ENCODE measurements at places on chromosomes 6 and 20.
A peak's percentile ranks its signal among the peaks of the same experiment; 100 is the strongest.

GRCh38 chr6:24323632-24324337, 34.1 kb downstream of the DCDC2 start:
- no peak for DNase-seq

DNA sequence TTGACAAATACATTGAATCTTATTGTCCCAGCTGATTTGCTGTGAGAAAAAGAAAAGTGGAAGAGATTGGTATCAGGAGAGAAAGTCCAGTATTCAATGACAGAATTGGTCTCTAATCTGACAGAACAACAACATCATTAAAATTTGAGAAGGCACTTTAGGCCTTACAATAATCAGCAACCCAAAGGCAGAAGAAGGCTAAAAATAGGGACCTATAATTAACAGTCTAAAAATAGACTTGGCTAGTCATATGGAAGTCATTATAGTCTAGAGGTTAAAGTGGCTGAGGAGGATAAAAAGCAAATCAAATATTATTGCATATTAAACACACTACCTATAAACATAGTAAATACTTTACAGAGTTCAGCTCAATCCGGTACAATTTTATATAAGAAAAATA, 393.6 kb upstream of the JAG1 start:
- DNase-seq: no peak

DNA sequence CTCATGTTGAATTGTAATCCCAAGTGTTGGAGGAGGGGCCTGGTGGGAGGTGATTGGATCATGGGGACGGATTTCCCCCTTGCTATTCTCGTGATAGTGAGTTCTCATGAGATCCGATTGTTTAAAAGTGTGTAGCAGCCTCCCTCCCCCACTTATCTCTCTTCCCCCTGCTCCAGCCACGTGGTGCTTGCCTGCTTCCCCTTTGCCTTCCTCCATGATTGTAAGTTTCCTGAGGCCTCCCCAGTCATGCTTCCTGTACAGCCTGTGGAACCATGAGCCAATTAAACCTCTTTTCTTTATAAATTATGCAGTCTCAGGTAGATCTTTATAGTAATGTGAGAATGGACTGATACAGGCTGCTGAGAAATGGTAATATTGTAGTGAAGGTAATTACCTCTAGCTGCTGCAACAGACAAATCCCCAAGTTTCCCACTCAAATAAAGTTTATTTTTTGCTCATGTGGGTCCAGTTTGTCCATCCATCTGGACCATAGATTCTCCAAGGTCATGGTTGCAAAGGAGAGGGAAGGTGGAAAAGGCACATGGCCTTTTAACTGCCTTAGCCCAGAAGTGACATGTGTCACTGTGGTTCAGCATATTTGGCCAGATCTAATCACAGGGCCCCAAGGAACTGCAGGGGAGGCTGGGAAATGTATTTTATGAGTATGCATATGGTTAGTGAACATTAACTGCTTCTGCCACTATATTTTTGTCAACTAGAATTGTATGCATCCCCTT, 89.2 kb downstream of the TRMT11 start:
- no peak for DNase-seq

DNA sequence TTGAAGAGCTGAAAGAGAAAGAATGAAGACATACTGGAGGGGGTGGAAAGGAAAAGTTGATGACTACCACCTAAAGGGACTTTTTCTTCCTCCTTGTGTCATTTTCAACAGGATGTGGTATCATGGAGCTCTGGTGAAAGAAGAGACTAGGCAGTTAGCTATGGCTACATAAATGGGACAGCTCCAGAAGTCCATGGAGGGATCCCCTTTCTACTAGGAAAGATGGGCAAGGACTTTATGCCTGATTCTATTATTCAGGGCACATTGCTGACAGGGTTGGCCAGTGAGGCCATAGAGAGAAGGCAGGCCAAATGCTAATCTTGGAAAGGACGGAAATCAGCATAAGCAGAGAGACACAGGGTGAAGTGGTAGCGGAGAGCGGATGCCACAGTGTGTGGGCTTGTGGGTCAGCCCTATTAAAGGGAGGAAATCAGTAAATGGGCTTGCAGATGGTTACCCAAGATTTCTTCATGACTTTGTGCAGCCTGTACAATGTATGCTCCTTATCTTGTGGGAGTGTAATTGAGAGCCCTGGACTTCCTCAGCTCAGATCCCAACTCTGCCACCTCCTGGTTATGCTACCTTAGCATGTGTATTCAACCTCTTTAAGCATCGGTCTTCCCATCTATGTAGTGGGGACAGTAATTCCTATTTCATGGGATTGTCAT, 77.4 kb upstream of the TMEM170B start:
- DNase-seq: no peak

DNA sequence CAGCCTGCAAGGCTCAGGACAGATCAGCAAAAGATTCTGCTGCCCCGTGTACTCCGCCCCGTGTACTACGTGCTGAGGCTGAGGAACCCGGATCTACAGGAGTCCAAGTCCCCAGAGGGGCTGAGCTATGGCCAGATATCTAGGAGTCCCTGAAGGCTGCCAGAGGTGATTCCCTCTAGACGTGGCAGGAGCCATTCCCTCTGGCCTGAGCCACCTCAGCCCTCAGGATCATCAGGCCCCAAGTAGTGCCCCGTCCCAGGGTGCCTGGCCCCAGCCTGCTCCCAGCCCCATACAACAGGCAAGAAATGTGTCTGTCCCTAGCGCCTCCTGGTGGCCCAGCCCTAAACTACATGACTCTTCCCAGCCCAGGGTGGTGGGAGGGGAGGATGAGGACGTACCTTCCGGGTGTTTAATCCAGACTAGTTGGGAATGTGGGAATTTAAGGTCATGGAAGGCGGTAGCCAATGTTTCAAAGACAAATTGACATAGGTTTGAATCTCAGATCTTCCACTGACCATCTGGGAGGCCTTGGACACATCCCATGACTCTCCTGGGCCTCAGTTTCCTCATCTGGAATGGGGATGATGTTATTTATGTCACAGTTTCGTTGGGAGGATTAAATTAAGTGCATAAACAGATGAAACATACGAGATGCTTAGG, 49.4 kb upstream of the PTPN1 start:
- DNase-seq: peak; percentile 64

DNA sequence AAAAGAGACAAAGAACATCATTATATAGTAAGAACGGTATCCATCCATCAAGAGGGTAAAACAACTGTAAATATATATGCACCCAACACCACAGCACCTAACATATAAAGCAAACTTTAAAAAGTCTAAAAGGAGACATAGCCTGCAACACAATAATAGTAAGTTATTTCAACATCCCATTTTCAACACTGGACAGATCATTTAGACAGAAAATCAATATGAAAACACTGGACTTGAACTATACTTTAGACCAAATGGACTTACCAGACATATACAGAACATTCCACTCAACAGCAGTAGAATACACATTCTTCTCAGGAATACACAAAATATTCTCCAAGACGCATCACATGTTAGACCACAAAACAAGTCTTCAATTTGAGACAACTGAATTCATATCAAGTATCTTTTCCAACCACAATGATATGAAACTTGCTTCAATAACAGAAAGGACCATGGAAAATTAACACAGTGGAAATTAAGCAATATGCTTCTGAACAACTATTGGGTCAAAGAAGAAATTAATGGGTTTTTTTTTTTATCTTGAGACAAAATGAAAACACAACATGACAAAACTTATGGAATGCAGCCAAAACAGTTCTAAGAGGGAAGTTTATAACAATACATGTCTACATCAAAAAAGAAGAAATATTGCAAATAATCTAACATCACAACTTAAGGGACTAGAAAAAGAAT, 23.9 kb upstream of the ASF1A start:
- DNase-seq: no peak

- peak; percentile 12 for DNase-seq
Measured at GRCh38 chr6:79671600-79672266, 40.6 kb downstream of the SH3BGRL2 start.

GRCh38 chr6:52671676-52672075, 763 bp downstream of the TMEM14A start:
- DNase-seq: no peak

DNA sequence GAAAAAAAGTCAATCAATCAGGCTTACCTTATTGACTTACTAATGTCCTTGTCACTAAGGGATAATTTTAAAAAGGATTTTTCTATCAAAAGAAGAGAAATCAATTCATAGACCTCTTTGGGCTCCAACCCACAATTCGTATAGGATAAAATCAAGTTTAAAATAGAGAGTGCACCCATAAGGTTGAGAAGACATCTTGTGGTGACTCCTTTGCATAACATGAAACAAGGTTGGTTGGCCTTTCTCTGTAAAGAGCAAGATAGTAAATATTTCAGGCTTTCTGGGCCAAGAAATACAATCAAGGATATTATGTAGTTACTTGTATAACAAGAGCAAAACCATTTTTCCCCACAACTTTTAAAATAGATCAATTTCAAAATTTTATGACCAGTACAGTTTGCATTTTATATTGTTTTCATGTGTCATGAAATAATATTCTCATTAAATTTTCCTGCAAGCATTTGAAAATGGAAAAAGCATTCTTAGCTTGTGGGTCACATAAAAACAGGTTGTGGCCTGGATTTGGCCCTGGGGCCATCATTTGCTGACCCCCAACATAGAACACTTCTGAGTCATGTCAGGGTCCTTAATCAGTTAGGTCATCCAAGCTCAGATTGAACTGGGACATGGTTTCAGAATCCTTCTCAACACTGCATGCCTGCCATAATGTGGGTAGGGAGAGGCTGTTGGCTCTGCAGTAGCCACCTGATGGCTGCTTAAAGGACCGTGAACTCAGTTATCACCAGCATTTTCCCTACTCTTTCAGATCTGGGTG, 76.7 kb downstream of the MYB start:
- no peak for DNase-seq

- DNase-seq: no peak
Measured at GRCh38 chr6:150753371-150754064, 112.0 kb upstream of the MTHFD1L start.

DNA sequence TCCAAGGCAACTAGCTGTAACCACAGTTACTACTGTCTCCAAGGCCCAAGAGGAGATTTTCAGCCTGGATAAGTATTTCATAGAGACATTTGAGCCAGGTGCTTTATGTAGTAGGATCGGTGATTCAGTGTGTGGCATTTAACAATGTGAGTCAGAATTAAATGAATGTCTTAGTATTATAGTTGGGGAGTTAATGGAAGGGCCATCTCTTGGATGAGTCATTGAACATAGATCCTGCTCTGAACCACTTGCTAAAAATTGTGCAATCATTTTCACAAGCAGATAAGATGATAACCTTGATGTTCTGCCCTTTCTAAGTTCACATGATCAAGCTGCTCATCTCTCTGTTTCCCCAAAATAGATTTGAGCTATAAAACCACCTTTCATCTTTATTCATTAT, 668.9 kb upstream of the CITED2 start:
- DNase-seq: peak; percentile 1

GRCh38 chr6:81088145-81088544, 664.3 kb downstream of the TENT5A start:
- no peak for DNase-seq

DNA sequence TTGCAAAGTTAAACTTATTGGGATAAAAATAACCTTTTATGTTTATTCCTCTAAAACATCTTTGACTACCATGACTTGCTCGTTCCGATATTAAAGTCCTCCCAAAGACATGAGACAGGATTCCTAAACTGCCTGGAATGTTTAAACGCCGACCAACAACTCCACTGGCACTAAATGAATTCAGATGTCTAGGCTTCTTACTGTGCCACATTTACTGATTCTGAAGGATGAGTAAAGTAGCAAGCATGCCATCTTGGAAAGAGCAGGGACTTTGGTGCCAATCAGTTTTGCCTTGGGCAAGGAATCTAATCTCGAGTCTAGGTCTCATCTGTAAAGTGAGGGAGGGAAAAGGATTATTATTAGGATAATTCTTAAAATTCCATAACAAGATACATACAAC, 25.3 kb downstream of the MBOAT1 start:
- DNase-seq: no peak

DNA sequence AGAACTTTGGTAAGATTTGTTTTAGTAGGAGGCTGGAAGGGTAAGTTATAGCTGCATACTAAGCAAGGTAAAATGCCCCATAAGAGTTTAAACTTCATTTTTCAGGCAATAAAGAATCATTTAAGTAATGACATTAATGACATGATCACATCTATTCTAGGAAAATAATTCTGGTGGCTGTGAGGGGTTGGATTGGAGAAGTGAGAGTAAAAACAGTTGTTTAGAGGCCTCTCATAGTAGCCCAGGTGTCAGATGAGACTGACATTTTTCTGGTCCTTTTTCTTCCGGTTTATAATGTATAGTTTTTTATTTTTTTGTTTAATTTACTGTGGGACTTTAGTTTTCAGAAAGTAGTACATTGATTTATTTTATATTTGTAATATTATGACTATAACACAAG, 40.8 kb downstream of the ITCH start:
- DNase-seq: no peak

- DNase-seq: no peak
Measured at GRCh38 chr6:11121851-11122250, 10.3 kb upstream of the ERVFRD-1 start.

GRCh38 chr20:19308146-19308545, 95.7 kb downstream of the SLC24A3 start:
- no peak for DNase-seq

DNA sequence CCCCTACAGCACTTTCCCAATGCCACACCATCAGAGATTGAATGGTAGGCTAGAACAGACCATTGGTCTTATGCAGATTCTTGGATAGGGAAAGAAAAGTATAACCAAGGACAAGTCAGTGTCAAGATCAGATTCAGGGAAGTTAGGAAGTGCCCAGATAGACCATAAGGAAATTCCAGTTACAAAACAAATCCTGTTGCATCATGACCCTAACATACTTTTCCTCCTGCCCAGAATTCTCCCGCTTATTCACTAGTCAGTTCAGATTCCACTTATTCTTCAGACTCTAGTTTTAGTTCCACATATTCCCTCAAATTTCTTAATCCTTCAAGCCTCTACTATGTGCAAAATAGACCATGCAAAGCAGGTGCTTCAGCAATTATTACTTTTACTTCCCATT, 20.7 kb downstream of the METTL24 start:
- DNase-seq: no peak

- DNase-seq: no peak
Measured at GRCh38 chr6:26743157-26743821, 83.7 kb upstream of the ZNF322 start.

GRCh38 chr6:122652431-122652830, 42.2 kb downstream of the PKIB start:
- no peak for DNase-seq

DNA sequence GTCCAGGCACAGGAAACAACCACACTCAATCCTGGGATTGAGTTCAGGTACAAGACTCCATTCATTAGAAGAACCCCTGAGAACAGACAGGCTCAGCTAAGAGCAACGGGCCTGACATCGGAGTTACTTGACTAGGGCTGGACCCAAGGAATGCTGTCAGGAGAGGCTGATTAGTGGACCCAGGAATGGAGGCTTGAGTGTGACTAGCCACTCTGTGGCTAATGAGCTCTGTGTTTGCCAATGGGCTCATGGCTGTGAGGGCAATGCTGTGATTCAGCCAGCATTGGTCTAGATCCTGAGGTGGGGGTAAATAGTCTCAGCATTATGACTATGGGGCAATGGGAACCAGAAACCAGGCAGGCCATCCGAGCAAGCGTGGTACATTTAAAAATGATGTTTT, 71.8 kb downstream of the RIOK1 start:
- no peak for DNase-seq

All from T-helper 1 cell (primary cell).